ENCODE measurements at places on chromosomes 5 and 9. TPM values are rescaled to one million over a fixed set of nuclear protein-coding genes. Genes with fewer than 3 reads are reported as not detected.

DNA sequence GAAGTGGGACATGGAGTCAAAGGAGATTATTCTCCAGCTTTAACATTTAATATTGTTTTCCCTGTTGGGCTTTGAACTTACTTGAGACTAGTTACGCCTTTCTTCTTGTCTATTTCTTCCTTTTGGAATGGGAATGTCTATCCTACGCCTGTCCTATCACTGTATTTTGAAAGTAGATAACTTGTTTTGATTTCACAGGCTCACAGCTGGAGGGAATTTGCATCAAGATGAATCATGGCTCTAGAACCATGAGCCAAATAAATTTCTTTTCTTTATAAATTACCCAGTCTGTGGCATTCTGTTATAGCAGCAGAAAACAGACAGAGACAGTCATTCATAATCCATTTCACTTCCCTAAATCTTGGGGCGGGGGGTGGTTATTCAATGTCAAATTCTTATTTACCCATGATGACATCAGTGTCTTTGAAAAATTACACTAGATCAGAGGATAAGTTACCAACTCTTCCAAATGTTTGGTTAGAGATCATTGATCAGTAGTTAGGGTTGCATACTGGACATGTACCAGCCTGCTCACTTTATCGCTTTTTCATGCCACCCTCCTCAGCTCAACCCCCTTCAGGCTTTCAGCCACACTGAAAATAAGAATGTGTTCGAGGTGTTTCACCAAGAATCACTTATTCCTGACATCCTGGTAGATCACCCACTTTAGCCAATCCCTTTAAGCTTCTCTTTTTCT is 419.6 kb upstream of the PIK3R1 start:
- peak; percentile 33 for DNase-seq

DNA sequence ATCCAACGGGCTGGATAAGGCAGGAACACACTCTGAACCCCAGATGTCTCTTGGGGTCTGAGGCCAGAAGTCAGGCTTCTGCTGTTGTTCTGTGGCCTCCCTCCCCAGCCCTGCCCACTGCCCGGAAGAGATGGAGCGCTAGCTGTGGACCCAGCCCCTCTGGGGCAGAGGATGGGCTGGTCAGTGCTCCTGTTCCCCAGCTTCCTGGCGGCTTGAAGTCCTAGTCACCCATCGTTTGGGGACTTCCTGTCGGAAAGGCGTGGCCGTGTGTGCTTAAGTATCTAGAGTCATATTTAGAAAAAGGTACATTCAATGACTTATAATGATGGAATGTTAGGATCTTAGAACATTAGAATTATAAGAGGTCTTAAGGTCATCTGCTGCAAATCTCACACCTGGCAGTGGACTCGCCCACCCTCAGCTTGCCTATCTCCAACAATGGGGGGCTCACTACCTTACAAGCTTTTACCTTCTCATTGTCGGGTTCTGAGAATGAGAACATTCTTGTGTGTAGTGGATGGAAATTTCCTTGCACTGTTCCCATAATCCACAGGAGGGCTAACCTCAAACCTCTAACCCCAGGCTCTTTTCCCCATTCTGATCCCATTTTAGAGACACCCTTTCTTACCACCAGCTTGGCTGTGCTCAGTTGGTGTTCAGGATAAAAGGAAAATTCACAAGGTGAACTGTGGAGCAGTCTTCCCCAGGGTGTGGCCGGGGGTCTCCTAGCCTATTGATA is 13.4 kb upstream of the AIF1L start:
- no peak for DNase-seq

BHMT gene
- total RNA-seq, result 0.86 TPM

DNA sequence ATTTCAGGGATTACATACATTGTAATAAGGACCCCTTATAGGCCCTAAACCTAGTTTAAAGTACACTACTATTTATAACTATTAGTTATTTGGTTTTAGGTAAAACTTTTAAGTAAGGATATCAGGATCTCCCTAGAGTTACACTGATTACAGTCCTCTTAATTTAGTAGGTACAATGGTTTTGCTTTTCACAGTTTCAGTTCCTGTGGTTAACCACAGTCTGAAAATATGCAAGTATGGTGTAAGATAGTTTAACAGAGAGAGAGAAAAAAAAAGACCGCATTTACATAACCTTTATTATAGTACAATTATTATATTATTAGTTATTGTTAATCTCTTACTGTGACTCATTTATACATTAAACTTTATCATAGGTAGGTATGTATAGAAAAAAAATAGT is 725.3 kb upstream of the PTPRD start:
- DNase-seq, result no peak

BARX1 gene
- total RNA-seq, result not detected

GRCh38 chr9:18526685-18527084 is 52.7 kb downstream of the ADAMTSL1 start:
- DNase-seq, result peak; percentile 22

GRCh38 chr5:3353561-3353960 is 242.1 kb upstream of the IRX1 start:
- no peak for DNase-seq

GRCh38 chr9:83012922-83013838 is 49.8 kb downstream of the RASEF start:
- DNase-seq, result peak; percentile 87

GRCh38 chr9:96023486-96023885 is 148.0 kb downstream of the ERCC6L2 start:
- no peak for DNase-seq

GRCh38 chr5:78025540-78025939 is 249.4 kb upstream of the TBCA start:
- DNase-seq, result no peak

PCDHB6 gene
- total RNA-seq, result under 0.01 TPM
